ENCODE measurements at places on chromosomes 13 and 19. TPM values are rescaled to one million over a fixed set of nuclear protein-coding genes. Genes with fewer than 3 reads are reported as not detected.

Gene IZUMO4
- 1.5 TPM for total RNA-seq

Gene ZNF208
- 1.1 TPM for total RNA-seq

Gene NECTIN2
- 27.4 TPM for total RNA-seq

Gene ZNF134
- total RNA-seq = 32.1 TPM

Gene KLK2
- not detected for total RNA-seq

Gene CBY2
- 0.21 TPM for total RNA-seq

Gene GAPDHS
- not detected for total RNA-seq

Gene ZNF557
- total RNA-seq = 20.8 TPM

Gene FOSB
- 10.4 TPM for total RNA-seq

Gene SPPL2B
- 26.9 TPM for total RNA-seq

Gene TEX29
- total RNA-seq = not detected

Gene ZNF615
- 28.3 TPM for total RNA-seq

Gene ZFP36
- 13.0 TPM for total RNA-seq

Gene SLC10A2
- total RNA-seq = not detected

Gene STRN4
- 34.5 TPM for total RNA-seq

Gene TECR
- 17.6 TPM for total RNA-seq

Gene PDE4A
- total RNA-seq = 5.6 TPM

Gene GRK1
- 0.05 TPM for total RNA-seq

Gene ZNF432
- total RNA-seq = 28.6 TPM

Gene CCL25
- not detected for total RNA-seq

Gene PRSS57
- not detected for total RNA-seq

Gene CDC16
- total RNA-seq = 111 TPM

Gene EPSTI1
- total RNA-seq = 9.6 TPM

Gene LSM4
- total RNA-seq = 56.5 TPM

Gene HRC
- total RNA-seq = 5.2 TPM

Gene SOX21
- 0.11 TPM for total RNA-seq

Gene DPF1
- total RNA-seq = 1.1 TPM

Gene ZNF583
- 22.7 TPM for total RNA-seq

Gene ZNF536
- 34.4 TPM for total RNA-seq

Gene ZNF547
- 6.1 TPM for total RNA-seq

Gene LHB
- total RNA-seq = not detected

Gene ZNF763
- 6.1 TPM for total RNA-seq

Gene ZNF428
- total RNA-seq = 27.4 TPM

Gene FAM124A
- total RNA-seq = 1.9 TPM

Gene IFNL1
- not detected for total RNA-seq

Measured in urinary bladder (tissue), 4 donors.